Mucosa of gallbladder (tissue), 1 donor: ENCODE measurements at places on chromosomes 5 and 9. TPM values are rescaled to one million over a fixed set of nuclear protein-coding genes. Genes with fewer than 3 reads are reported as not detected.

The SLC38A9 gene
- total RNA-seq, result 25.4 TPM

The ZNF300 gene
- total RNA-seq, result 5.0 TPM

DNA sequence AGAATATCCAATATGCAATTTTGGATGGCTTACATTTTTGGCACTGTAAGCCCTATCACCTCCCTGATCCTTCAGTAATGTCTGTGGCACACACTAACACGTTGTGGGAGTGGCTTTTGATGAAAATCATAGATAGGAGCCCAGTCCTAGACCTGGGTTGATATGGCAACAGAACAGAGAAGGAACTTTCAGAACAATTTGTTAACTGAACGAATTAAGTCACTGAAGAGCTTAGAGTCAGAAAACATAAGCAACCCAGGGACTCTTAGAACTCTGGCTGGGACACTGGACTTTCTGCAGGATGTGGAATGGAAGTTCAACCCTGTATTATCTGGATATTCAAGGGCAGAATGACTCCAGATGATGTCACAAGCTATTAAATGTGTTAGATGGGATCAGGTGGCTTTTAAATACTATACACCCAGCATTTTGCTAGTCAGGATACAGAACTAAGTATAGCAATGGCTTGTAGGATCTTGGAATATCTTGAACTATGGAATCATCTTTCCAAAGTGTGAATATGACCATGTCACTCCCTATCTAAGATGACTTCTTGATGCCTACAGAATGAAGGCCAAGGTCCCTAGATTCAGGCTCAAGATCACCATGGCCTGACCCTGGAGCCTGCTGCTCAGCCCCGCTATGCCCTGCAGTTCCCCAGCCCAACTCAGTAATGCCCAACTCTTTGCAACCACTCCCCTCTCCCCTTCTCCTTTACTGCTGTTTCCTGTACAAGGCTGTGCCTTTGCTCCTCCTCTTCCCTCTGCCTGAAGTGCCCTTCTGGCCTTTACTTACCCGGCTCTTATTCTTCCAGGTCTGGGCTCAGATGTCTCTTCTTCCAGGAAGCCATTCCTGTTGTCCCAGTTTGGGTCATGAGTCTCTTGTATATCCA lies 42.8 kb downstream of the VLDLR start:
- DNase-seq, result no peak

GRCh38 chr5:38922199-38922598 lies 76.4 kb downstream of the OSMR start:
- peak; percentile 50 for DNase-seq
